Activated naive CD4-positive, alpha-beta T cell treated with Interleukin-2 at 50 U/mL for 16 hours (primary cell): ENCODE measurements at places on chromosomes 7 and 10.

DNA sequence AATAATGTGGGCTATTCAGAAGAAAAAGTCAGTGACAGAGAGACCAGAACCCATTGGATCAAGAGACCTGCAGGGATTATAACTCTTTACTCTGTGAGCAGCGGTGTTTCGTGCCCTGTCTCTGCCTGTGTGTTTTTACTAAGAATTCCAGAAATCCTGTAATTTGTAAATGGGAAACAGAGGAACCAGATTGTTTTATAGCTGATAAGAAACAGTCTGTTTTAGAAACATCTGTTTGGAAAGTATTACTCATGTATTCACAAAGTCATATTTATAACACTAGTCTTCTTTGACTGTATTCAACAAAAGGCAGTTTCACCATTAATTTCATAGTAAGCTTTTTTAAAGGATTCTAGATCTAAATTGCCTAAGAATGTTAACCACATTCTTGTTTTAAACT, 30.0 kb upstream of the VDAC2 start:
- no peak for DNase-seq

- no peak for DNase-seq
These were observed 12.7 kb upstream of the PURB start for GRCh38 chr7:44898039-44898438.

GRCh38 chr7:55556492-55556891, 15.8 kb downstream of the VOPP1 start:
- DNase-seq: no peak

GRCh38 chr7:45703373-45703821, 129.2 kb downstream of the ADCY1 start:
- no peak for DNase-seq
